ENCODE measurements at places on chromosomes 4 and X. TPM values are rescaled to one million over a fixed set of nuclear protein-coding genes. Genes with fewer than 3 reads are reported as not detected.

Gene ZNF157
- total RNA-seq = 0.11 TPM

Gene CT47B1
- not detected for total RNA-seq

Gene ZNF185
- total RNA-seq = 0.45 TPM

Gene NSUN7
- not detected for total RNA-seq

Gene TENM3
- 39.3 TPM for total RNA-seq

Gene C4orf51
- not detected for total RNA-seq
